ENCODE measurements at places on chromosomes 4 and X.
A peak's percentile ranks its signal among the peaks of the same experiment; 100 is the strongest.

GRCh38 chrX:71251466-71251973, 2.4 kb downstream of the ZMYM3 start:
- no peak for DNase-seq

- no peak for DNase-seq
Observed at GRCh38 chr4:128163177-128164117, 102.3 kb downstream of the LARP1B start.

GRCh38 chr4:15063341-15063740, 61.1 kb downstream of the CPEB2 start:
- no peak for DNase-seq

GRCh38 chrX:110853610-110854009, 58.0 kb upstream of the CHRDL1 start:
- DNase-seq, result no peak

DNA sequence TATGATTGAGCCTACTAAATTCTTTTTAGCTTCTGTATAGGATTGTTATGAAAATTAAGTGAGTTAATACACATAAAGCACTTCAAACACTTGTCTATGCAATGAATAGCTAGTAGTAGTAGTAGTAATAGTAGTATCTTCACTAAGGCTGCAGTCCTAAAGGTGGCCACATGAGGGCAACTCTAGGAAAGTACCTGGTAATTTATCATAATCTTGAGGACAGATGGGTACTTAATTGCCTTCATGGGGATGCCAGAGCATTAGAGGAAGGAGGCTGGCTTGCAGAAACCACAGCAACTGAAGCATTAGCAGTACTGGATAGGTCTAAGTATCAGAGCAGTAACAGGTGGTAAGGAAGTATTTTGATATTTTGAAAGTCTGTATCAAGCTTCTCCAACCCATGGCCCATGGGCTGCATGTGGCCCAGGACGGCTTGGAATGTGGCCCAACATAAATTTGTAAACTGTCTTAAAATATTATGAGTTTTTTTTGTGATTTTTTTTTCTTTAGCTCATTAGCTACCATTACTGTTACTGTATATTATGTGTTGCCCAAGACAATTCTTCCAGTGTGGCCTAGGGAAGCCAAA, 17.3 kb downstream of the NIPAL1 start:
- DNase-seq, result no peak

DNA sequence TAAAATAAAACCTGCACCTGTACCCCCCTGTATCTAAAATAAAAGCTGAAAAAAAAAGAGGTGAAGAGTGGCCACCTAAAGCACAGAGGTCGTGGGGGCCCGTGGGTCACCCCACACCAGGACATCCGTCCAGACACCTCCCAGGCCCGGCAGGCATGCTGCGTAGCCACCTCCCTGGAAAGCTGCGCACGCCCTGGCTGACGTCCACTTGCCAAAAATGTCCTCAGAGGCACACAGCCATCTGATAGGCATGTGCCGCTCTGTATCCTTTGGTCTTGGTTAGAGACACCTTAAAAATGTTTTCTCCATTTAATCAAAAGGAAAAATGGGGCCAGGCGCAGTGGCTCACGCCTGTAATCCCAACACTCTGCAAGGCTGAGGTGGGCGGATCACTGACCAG, 17.7 kb downstream of the FAM53A start:
- no peak for DNase-seq

DNA sequence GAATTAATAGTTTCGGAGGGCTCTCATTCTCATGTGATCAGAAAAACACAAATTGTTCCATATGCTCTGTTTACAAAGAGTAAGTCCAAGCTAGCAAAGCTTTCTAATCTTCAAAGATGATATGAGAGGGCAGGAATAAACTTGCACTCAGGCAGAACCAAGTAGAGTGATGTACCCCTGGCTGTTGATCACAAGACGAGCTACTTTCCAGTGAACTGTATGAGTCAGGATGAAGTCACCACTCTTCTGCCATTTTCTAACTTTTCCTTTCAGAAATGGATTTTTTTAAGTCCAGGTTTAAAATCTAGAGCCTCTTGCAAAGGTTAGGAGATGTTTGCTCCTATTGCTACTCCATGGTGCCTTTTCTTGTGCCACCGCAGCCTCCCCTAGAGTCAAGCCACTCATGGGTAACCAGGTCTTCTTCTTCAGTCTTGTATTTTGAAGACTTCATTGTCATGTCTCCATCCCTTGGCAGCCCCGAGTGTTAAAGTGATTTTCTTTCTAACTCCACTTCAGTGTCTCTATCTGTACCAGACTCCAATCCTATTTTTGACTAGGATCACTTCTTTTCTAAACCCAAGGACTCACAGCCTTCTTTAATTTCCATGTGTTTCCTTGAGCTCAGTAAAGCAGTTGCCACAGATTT, 171.9 kb upstream of the GALNT7 start:
- DNase-seq, result no peak

DNA sequence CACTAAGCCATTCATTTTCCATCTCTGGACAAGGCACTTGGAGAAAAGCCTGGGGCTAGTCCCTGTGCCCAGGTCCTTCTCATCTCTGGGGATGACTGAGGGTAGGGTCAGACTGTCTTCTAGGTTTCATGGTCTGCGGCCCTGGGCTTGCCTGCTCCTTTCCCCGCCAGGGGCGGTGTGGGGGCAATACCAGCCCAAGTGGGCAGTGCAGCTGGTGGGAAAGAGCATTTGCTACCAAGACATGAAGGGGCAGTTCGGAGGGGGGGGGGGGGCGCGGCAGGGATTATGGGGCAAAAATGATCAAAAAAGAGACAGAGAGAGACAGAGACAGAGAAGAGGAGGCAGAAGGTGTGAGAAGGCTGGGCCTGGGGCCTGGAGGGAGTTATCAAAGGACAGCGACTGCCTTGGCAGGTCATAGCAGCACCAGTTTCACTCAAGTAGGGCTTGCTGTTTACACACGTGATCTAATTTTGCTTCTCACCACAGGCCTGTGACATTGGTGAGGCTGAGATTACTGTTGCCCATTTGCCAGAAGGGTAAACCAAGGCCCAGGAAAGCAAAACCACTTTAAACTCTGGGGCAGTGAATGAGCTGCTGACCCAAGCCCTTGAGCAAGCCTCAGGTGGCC, 56.1 kb downstream of the PJA1 start:
- DNase-seq, result no peak

- DNase-seq, result no peak
Observed at GRCh38 chr4:99090481-99091215, 2.1 kb upstream of the ADH5 start.

GRCh38 chr4:81019006-81019405, 11.5 kb upstream of the BMP3 start:
- DNase-seq, result no peak

DNA sequence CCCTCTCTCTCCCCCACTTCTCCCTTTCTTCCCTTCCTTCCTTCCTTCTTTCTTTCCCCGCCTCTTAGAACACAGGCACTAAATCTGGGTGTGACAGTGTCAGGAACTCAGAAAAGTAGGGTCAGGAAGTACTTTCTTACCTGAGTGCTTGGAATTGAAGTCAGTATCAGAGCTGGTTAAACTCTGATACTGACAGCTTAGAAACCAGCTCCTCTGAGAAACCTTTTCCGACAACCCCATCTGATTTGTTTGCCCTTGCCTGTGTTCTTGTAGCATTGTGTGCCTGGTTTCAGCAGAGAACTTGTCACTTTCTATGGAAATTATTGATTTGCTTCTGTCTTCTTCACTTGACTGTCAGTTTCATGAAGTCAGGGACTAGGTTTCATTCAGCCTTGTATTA, 113.9 kb downstream of the AASDH start:
- DNase-seq, result no peak

- DNase-seq, result no peak
Observed at GRCh38 chr4:38154681-38155588, 194.7 kb downstream of the PTTG2 start.

GRCh38 chrX:31165241-31166035, 93.6 kb upstream of the FTHL17 start:
- no peak for DNase-seq

- DNase-seq, result no peak
Observed at GRCh38 chr4:8831221-8832112, 40.2 kb downstream of the HMX1 start.

DNA sequence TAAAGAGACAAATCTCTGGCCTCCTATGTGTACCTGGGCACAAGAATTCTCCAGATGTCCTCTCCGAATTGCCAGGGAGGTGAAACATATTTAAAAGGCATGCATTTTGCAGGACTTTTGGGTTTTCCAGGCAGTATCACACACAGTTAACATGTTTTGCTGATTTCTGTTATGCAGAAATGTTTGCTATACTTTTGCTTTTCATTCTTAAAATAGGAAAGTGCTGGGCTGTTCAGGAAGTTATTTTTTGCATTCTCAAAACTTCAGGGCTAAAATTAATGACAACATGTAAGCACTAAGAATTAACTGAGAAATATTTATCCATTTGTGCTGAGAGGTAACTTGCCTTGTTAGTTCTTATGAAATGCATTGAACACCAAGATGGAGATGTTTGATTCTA, 390.7 kb upstream of the CTSO start:
- DNase-seq, result no peak

GRCh38 chrX:153928846-153929245, 2.8 kb upstream of the ARHGAP4 start:
- no peak for DNase-seq

DNA sequence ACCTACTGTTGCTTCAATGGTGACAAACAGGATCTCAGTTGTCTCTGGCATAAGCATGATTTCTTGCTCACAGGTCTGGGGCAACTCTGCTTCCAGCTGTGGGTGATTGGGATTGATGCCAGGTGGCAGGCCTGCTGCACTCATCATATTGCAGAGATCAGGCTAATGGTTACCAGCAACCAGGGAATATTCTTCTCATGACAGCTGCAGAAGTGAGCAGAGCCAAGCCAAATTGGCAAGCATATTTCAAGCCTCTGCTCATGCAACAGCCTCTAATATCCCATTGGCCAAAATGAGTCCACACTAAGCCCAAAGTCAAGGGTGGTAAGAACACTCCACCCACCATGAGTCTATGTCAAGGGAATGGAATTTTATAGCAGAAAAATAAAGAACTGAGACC, 26.7 kb upstream of the TBC1D19 start:
- no peak for DNase-seq

DNA sequence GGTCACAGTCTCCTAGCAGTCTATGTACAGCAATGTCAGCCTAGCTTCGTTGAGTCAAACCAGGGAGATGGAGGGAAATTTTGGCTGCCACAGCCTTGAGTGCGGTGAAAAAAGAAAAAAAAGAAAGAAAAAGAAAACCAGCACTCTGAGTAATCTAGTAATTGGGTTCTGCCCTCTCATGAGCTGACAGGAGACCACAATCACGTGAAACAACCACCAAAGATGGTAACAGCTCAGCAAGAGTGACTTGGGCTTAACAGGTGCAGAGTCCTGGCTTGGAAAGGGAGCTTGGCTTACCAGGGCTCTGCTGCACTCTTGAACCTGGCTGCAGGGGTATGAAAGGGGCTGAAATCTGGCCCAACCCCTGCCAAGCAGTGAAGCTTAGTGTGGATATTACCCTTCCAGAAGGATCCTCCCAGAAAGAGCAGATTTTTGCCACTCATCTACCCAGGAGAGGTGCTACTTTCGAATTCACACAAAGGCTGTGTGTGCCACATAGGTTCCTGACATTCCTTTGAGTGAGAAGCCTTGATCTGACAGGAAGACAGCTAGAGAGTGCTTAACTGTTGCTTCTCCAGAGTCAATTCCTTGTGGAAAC, 350.3 kb downstream of the PTTG2 start:
- peak; percentile 96 for DNase-seq

DNA sequence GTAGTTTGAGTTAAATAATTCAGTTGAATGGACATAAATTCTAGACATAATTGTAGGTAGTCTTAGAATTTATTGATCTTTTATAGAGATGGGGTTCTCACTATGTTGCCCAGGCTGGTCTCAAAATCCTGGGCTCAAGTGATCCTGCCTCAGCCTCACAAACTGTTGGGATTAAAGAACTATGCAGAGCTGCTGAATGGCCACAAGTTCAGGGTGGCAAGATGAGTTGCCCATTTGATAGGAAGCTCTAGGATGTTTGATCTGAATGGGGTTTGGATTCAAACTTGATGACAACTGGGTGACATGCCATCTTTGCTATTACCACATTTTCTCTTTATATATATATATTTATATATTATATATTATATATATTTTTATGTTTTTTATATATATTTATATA, 3.6 kb downstream of the RPL36A start:
- no peak for DNase-seq

- no peak for DNase-seq
Observed at GRCh38 chr4:124694306-124694705, 18.2 kb downstream of the ANKRD50 start.

DNA sequence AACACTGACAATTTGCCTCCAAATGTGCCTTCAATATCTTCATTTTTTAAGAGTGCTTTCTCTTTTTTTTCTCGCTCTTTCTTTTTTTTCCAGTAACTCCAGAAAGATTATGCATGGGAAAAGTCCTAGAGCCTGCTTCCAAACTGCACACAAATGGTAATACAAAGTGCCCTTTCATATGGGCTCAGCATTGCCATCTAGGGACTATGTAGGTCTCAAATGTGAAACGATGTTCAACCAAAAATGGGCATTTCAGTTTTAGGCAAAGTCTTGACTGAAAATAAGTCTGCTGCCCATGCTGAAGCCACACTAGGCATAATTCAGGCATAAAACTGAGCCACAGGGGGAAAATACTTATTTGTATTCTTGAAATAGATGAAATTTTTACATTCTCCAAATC, 65.6 kb downstream of the SYNPO2 start:
- DNase-seq, result no peak

GRCh38 chr4:61200916-61201526, 895 bp downstream of the ADGRL3 start:
- DNase-seq, result no peak

DNA sequence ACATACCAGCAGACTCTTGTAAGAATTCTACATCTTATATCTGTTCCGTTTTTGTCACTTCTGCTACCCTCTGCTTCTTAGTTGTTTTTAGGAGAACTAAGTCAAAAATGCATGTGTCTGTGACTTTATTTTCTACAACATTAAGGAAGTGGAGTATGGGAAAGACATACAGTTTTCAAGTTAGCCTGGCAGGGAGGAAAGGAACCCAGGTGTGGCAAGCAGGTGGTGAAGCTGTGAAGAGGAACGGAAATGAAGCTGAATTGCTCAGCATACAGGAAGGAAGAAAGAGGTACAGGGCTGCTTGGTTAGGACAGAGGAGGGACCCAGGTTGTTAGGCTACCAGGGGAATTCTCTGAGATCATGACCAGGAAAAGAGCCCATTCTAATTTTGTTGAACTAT, 9.4 kb downstream of the GPRIN3 start:
- DNase-seq, result no peak

DNA sequence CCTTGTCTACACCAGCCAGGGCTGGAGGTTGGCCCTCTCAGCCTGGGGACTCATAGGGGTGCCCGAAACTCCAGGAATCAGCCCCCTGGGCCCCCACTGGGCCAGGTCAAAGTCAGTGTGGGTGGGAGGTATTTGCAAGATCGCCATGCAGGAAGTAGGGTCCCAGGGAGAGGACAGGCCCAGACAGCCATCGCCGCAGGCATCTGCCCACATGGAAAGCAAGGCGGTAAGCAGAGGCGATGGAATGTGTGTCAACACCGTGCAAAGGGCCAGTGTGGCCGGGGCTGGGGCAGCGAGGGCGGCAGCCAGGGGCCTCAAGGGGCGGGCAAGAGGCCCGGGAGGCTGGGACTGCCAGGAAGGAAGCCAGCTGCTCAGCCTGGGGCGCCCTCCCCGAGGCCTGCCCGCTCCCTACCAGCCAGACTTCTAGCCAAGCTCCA, 19.3 kb upstream of the DUSP9 start:
- no peak for DNase-seq

- DNase-seq, result no peak
Observed at GRCh38 chr4:67674098-67674497, 26.9 kb downstream of the UBA6 start.
